A549 treated with RU486 at 1 μM for 4 hours (cell line): ENCODE measurements at places on chromosomes 6 and 20. TPM values are rescaled to one million over a fixed set of nuclear protein-coding genes. Genes with fewer than 3 reads are reported as not detected.

DEFB132 gene
- not detected in 5 replicates for total RNA-seq

ANKRD66 gene
- total RNA-seq, result not detected in 5 replicates

TBXT gene
- total RNA-seq, result not detected in 5 replicates

CGA gene
- total RNA-seq, result 0.19 to 0.29 TPM (median 0.26 TPM) in 3 of 5 replicates, not detected in the others

PDYN gene
- 0.06 TPM in 1 of 5 replicates, not detected in the others for total RNA-seq

CCN5 gene
- 22.0 to 38.0 TPM (median 23.7 TPM) in 5 replicates for total RNA-seq

FGD2 gene
- not detected in 5 replicates for total RNA-seq

HLA-DQB1 gene
- total RNA-seq, result not detected in 5 replicates

CRISP3 gene
- total RNA-seq, result 0.06 TPM in 1 of 5 replicates, not detected in the others

HINT3 gene
- total RNA-seq, result 4.1 to 8.4 TPM (median 7.4 TPM) in 5 replicates

BPIFA1 gene
- not detected in 5 replicates for total RNA-seq

TSBP1 gene
- total RNA-seq, result not detected in 5 replicates

UNC5CL gene
- total RNA-seq, result 0.30 to 0.57 TPM (median 0.42 TPM) in 5 replicates

BNIP5 gene
- total RNA-seq, result not detected in 5 replicates

TBC1D32 gene
- total RNA-seq, result 0.32 to 2.4 TPM (median 1.0 TPM) in 5 replicates

LY6G6D gene
- total RNA-seq, result not detected in 5 replicates

HTR1B gene
- total RNA-seq, result 0.07 to 0.09 TPM in 2 of 5 replicates, not detected in the others

XPO5 gene
- 26.4 to 29.7 TPM (median 29.1 TPM) in 5 replicates for total RNA-seq

FILIP1 gene
- total RNA-seq, result 0.19 to 0.35 TPM (median 0.29 TPM) in 5 replicates

HSPA12B gene
- 0.29 to 0.43 TPM (median 0.34 TPM) in 5 replicates for total RNA-seq

IRF4 gene
- 0.05 to 0.19 TPM (median 0.07 TPM) in 5 replicates for total RNA-seq

MYCT1 gene
- 0.03 to 0.13 TPM (median 0.09 TPM) in 4 of 5 replicates, not detected in the other for total RNA-seq

CALHM4 gene
- total RNA-seq, result not detected in 5 replicates

HCRTR2 gene
- not detected in 5 replicates for total RNA-seq

KIF25 gene
- total RNA-seq, result 0.14 TPM in 1 of 5 replicates, not detected in the others

TUBB1 gene
- not detected in 5 replicates for total RNA-seq

HLA-DOA gene
- 0.50 TPM in 1 of 5 replicates, not detected in the others for total RNA-seq

LRRC73 gene
- 0.95 to 1.5 TPM (median 1.4 TPM) in 5 replicates for total RNA-seq

FAM217B gene
- total RNA-seq, result 6.2 to 8.6 TPM (median 6.4 TPM) in 5 replicates

SAMHD1 gene
- 6.4 to 8.3 TPM (median 6.7 TPM) in 5 replicates for total RNA-seq

CDH22 gene
- 0.06 TPM in 1 of 5 replicates, not detected in the others for total RNA-seq

RIN2 gene
- 31.8 to 34.0 TPM (median 33.1 TPM) in 5 replicates for total RNA-seq
